CD8-positive, alpha-beta T cell (primary cell): ENCODE measurements at places on chromosomes 7 and 10.

- no peak for DNase-seq
These were observed 348.7 kb downstream of the EXOC4 start for GRCh38 chr7:133601617-133602016.

DNA sequence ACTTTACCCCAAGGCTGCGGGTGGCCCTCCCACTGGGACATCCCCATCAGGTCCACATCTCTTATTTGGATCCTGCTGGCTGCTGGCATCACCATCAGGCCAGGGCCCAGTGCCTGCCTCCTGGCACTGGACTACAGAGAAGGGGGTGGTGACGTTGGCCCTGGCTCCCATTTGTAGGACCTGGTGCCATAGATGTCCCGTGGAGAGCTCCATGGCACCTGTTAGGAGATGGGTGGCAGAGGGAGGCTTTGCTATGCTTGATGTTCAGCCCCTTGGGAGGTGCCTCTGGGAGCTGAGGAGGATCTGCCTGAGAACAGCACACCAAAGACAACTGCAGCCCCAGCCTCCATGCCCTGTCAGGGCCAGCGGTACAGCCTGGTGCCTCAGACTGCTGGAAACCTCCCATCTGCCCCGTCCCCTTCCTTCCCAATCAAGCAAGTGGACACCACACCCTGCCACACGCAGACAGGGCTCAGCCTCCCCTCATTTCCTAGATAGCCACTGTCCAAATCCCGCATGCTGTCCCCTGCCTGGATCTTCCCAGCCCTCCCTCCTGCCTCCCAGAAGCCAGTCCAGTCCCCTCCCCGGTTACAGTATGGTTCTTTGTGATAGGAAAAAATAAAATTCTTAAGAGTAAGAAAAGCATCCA lies 230.0 kb upstream of the GRB10 start:
- DNase-seq, result no peak

- DNase-seq, result no peak
These were observed 155.0 kb upstream of the CTTNBP2 start for GRCh38 chr7:118028226-118028625.

- no peak for DNase-seq
These were observed 959 bp downstream of the DCLRE1C start for GRCh38 chr10:14952851-14953423.

DNA sequence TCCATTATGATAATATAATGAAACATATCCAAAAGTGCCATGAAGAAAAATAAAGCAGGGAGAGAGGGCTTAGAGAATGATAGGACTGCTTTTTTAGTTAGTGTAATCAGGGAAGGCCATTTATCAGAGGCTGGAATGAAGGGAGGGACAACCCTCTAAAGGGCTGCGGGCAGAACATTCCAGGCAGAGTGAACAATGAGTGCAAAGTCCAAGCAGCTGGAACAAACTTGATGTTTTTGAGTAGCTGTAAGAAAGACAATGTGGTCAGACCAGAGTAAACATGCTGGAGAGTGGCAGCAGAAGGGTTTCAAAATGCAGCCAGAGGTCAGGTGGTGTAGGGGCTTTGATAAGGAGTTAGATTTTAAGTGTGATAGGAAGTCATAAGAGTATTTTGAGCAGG lies 65.6 kb upstream of the CCDC6 start:
- no peak for DNase-seq

DNA sequence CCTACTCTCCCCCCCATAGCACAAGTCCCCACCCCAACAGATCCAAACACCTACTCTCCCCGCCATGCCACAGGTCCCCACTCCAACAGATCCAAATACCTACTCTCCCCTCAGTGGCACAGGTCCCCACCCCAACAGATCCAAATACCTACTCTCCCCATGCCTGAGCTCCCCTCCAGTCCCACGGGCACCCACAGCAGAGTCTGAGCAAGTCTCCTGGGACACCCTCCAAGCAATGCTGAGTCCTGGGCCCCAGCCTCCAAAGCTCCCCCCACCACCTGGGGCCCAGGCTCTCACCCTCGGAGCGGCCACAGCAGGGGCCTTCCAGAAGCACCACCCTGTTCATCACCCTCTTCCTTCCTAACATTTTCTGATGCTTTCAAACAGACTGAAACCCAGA lies 63.9 kb upstream of the DNAAF5 start:
- DNase-seq, result no peak

DNA sequence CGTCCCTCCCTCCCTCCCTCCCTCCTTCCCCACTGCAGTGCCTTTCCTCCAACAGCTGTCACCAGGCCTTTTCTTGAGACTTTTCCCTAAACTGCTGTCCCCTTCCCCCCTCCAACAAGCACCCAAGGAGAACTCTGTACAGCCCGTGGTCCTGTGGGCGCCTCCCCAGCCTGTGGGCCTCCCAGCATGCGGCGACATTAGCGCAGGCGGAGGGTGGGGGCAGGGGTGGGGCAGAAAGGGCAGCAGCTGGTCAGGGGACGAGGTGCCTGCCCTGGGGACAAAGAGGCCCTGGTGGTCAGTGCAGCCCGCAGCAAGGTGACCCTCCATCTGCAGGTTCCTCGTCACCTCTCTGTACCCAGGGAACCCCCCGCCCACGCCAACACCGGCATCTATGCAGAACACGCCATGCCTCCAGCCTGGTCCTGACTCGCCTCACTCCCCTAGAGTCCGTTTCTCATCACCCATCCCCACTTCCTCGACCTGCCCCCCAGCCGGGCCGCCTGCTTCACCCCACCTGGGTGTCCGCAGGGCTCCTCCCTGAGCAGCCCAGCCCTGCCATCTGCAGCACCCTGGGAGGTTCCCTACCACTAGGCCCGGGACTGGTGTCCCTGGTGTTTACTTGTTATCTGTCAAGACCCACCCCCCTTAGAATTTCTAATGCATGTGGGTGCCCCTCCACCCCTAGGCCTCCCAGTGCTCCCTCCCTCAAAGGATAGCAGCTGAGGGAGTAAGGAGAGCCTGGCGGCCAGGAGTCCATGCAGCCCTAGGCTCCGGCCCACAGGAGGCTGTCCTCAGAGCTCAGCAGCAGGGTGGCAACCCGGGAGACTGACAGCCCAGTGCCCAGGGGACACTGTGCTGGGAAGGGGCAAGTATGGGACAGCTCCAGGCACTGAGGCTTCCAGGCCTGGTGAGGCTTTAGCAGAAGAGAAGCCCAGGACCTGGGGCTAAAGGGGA lies 147.8 kb downstream of the ARHGAP22 start:
- no peak for DNase-seq

DNA sequence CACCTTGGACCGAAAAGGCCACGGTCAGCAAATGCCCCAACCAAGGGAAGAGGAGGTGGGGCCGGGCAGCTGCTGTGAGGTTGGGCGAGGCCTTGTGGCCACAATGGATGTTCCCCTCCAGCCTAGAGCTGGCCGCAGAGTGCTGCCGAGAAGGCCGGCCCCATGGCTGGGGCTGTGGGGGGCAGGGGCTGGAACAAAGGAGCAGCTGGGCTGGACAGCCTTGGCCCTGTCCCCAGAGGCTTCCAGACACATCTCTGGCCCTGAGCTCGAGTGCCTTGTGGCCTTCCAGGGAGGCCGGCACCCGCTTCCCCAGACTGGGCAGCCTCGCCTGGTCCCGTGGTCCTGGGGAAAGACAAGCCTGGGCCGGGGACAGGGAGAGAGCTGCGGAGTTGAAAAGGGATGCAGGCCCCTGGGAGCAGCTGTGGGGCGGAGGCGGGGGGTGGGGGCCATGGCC lies 88.0 kb downstream of the PDGFA start:
- DNase-seq, result no peak

GRCh38 chr10:44827431-44828006 lies 83.6 kb upstream of the TMEM72 start:
- no peak for DNase-seq

DNA sequence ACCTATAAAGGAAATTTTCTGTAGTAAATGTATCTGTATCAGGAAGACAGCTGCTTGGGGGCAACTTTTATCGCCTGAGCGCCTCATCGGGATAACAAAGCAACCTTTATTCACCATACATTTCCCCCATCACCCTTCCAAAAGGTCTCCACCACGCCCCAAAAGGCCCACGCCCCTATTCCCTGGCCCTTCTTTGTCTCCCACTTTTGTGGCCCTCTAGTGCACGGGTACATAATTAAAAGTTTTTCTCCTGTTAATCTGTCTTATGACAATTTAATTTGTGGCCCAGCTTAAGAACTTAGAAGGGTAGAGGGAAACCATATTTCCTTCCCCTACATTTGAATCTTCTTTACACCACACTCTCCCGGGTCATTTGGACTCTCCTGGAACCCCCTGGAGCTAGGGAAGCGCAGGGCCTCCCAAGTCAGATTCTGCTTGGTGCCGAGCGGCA lies 625 bp downstream of the RP9 start:
- peak; percentile 55 for DNase-seq

GRCh38 chr10:121317374-121317773 lies 280.9 kb downstream of the FGFR2 start:
- DNase-seq, result no peak

DNA sequence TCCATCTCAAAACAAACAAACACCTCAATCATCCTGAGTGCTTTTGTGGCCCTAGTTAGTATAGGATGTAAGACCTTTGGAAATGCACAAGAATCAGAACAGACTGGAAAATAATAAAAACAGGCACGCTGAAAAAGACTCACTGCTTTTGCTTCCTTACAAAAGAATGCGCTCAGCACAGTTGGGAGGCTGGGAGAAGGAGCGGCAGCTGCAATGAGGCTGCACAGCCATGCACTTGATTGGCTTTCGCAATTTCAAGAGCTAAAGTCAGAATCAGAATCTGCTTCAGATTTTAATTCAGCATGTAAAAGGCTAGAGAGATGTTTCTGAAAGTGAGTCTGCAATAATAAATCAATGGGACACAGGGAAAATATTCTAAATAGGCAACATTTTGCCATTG lies 97.2 kb downstream of the FRMD4A start:
- no peak for DNase-seq

DNA sequence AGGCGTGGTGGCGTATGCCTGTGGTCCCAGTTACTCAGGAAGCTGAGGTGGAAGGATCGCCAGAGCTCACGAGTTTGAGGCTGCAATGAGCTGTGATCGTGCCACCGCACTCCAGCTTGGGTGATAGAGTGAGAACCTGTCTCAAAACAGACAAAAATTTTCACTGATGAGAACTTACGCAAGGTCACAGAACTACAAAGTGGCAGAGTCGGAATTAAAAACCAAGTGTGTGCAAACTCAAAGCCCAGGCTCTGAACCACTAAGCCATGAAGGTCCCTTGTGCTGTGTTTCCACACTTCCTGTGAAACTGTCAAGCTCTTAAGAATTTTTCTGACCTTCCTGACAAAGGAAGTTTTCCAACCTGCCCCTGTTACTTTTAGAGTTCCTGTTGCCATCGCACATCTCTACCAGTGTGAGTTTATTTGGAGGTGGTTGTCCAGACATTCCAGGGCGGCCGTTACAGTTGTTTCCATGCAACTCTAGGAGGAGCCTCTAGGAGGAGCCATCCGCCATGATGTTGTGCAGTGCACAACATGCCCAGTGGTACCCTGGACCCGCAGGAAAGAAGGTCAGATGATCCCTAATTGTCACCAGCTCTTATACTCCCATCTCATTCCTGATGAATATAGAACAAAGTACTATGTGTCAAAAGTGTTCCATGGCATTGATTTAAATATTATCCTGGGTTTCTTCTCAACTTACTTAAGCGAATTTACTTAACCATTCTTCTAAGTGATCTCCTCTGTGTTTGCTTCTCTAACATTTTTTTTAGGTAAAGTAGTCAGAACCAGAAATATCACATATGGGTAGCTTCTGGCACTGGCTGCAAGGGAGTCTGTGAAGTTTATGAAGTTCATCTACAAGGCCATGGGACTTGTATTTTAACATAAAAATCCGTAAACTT lies 49.0 kb upstream of the LYZL1 start:
- no peak for DNase-seq

DNA sequence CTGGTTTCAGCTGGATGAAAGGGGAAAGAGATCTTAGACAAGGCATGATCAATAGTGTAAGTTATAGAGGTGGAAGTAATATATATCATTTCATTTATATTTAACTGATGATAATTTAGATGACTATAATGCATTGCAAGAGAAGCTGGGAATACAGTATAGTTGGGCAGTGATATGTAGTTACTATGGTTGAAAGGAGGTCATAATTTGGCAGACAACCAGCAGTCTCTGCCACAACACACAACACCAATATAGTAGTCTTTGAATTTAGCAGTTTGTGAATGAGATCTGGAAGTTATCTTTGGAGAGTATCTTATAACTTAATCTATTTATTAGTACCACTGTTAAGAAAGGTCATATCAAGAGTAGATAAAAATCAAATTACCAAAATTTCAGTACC lies 39.9 kb downstream of the TAX1BP1 start:
- no peak for DNase-seq

- no peak for DNase-seq
These were observed 18.8 kb downstream of the IMPDH1 start for GRCh38 chr7:128390871-128391565.

GRCh38 chr10:52454491-52454890 lies 140.4 kb downstream of the DKK1 start:
- DNase-seq, result no peak

DNA sequence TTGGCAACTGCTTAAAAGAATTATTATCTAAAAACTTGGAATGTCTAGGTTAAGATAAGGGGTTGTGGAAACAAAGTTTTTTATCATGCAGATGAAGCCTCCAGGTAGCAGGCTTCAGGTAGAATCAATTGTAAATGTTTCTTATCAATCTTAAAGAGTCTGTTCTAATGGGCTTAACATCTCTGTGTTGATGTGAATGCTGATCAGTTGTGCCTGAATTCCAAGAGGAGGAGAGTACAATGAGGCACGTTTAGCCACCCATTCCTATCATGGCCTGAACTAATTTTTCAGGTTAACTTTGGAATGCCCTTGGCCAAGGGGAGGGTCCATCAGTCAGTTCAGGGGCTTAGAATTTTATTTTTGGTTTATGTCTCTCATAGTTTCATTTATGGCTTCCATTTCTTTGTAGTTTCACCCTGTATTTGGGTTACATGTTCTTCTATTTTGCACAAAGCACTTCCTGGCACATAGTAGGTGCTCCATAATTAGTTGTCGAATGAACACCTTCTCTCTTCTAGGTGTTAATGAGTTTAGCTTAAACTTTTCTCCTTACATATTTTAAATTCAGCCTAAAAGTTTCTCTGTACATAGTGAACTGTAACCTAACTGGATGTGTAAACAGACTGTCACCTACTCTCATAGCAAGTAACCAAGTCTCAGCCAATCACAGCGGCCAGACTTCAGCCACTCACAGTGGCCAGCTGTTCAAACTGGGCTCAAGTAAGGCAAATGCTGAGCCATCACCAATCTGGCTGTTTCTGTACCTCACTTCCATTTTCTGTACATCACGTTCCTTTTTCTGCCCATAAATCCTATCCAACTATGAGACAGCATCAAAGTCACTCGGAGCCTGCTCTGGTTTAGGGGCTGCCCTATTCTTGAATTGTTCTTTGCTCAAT lies 34.7 kb downstream of the ALOX5 start:
- no peak for DNase-seq

GRCh38 chr10:34567659-34568253 lies 247.3 kb downstream of the PARD3 start:
- DNase-seq, result no peak

GRCh38 chr7:81211204-81211933 lies 292.5 kb upstream of the SEMA3C start:
- no peak for DNase-seq

DNA sequence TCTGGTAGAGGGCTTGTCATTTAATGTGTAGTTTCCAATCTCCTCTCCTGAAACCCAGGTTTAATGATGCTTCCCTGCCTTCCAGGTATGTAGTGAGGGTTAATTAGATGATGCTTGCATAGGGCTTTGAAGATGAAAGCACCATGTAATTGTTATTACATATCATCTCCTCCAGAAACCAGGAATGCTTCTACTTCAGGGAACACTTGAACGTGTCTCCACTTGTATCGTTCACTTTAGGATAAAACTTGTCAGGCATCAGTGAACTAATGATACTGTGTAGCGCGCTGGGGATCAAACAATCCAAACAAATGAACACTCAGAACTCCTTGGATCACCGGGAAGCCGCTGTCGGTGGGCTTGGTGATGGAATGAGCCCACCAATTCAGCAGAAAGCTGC lies 260.9 kb upstream of the FZD8 start:
- DNase-seq, result no peak
